Thoracic aorta (tissue), 2 donors: ENCODE measurements at places on chromosomes 4 and X.

GRCh38 chr4:126028876-126029275 is 714.1 kb downstream of the FAT4 start:
- H3K4me3 ChIP-seq = no peak overlapping the region
- peaks cover 4% of the 10 kb centered on the region for H3K4me1 ChIP-seq
- DNase-seq = no peak
- H3K27me3 ChIP-seq = no peaks in the 10 kb centered on the region
- no peak overlapping the region for H3K27ac ChIP-seq

DNA sequence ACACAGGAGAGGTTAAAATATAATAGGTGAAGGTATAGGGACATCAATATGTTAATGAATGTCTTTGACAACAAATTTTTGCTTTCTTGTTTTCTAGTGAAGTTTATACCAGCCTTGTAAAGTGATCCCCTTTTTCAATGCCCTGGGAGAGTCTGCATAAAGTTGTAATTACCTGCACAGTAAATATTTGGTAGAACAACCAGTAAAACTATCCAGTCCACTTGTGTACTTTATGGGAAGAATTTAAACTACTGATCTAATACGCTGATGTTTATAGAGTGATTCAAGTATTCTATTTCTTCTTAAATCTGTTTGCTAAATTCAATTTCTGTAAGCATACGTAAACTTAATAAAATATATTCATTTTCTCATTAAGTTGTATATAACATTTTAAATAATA is 103.3 kb downstream of the GPM6A start:
- no peaks in the 10 kb centered on the region for H3K27me3 ChIP-seq
- no peak overlapping the region for H3K27ac ChIP-seq
- no peak overlapping the region for H3K4me3 ChIP-seq
- no peaks in the 10 kb centered on the region for H3K4me1 ChIP-seq

GRCh38 chrX:129040124-129040523 is 483.2 kb downstream of the SMARCA1 start:
- H3K27me3 ChIP-seq = no peaks in the 10 kb centered on the region
- H3K27ac ChIP-seq = no peak overlapping the region
- H3K4me1 ChIP-seq = no peaks in the 10 kb centered on the region
- no peaks in the 10 kb centered on the region for H3K36me3 ChIP-seq

DNA sequence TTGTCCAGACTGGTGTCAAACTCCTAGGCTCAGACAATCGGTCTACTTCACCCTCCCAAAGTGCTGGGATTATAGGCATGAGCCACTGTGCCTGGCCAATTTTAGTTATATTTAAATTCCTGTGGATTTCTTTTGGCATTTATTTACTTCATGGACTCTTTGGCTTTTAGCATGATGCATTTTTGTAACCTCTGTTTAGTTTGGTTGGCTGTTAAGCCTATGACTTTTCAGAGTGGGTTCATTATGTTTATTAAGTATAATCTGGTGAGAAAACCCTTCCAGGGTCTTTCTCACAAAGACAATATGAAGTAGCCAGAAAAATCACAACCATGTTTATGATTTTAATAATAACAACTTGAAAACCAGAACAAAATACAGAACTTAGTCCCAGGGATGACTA is 49.4 kb downstream of the USP38 start:
- no peaks in the 10 kb centered on the region for H3K27me3 ChIP-seq
- DNase-seq = no peak
- H3K27ac ChIP-seq = no peak overlapping the region
- H3K36me3 ChIP-seq = no peaks in the 10 kb centered on the region
- no peak overlapping the region for H3K4me3 ChIP-seq
- no peaks in the 10 kb centered on the region for H3K4me1 ChIP-seq

GRCh38 chrX:51155157-51155556 is 177.5 kb upstream of the NUDT10 start:
- H3K4me1 ChIP-seq = no peaks in the 10 kb centered on the region
- no peaks in the 10 kb centered on the region for H3K27me3 ChIP-seq
- H3K27ac ChIP-seq = no peak overlapping the region
- H3K36me3 ChIP-seq = no peaks in the 10 kb centered on the region
- H3K4me3 ChIP-seq = no peak overlapping the region
- DNase-seq = no peak

GRCh38 chrX:110251526-110251925 is 66.4 kb downstream of the AMMECR1 start:
- no peaks in the 10 kb centered on the region for H3K27me3 ChIP-seq
- no peaks in the 10 kb centered on the region for H3K4me1 ChIP-seq
- H3K36me3 ChIP-seq = no peaks in the 10 kb centered on the region
- H3K27ac ChIP-seq = no peak overlapping the region

- no peak overlapping the region for H3K27ac ChIP-seq
- H3K4me1 ChIP-seq = no peaks in the 10 kb centered on the region
- no peaks in the 10 kb centered on the region for H3K36me3 ChIP-seq
These were observed 2497.3 kb downstream of the ARAP2 start for GRCh38 chr4:33746979-33747378.

GRCh38 chr4:118801895-118802575 is 33.9 kb downstream of the SEC24D start:
- no peaks in the 10 kb centered on the region for H3K27me3 ChIP-seq

GRCh38 chr4:8478801-8479744 is 38.5 kb downstream of the TRMT44 start:
- H3K4me3 ChIP-seq = no peak overlapping the region
- H3K36me3 ChIP-seq = peaks cover 8% of the 10 kb centered on the region
- peaks cover 9% of the 10 kb centered on the region for H3K4me1 ChIP-seq
- DNase-seq = no peak
- no peaks in the 10 kb centered on the region for H3K27me3 ChIP-seq

- H3K36me3 ChIP-seq = no peaks in the 10 kb centered on the region
- H3K27me3 ChIP-seq = peaks cover 6% of the 10 kb centered on the region
- H3K4me1 ChIP-seq = peaks cover 4% of the 10 kb centered on the region
- no peak overlapping the region for H3K27ac ChIP-seq
- H3K4me3 ChIP-seq = peak overlapping the region; percentile 42
These were observed 10.2 kb downstream of the ARX start for GRCh38 chrX:25005382-25006185.

GRCh38 chrX:48179691-48180090 is 16.9 kb downstream of the SSX5 start:
- no peaks in the 10 kb centered on the region for H3K36me3 ChIP-seq
- H3K27ac ChIP-seq = no peak overlapping the region
- no peaks in the 10 kb centered on the region for H3K27me3 ChIP-seq
- no peak overlapping the region for H3K4me3 ChIP-seq

GRCh38 chr4:188732131-188732530 is 592.9 kb downstream of the TRIML1 start:
- no peak for DNase-seq
- peaks cover 7% of the 10 kb centered on the region for H3K4me1 ChIP-seq
- no peaks in the 10 kb centered on the region for H3K27me3 ChIP-seq
- no peak overlapping the region for H3K27ac ChIP-seq
- no peak overlapping the region for H3K4me3 ChIP-seq

- H3K4me3 ChIP-seq = no peak overlapping the region
- H3K4me1 ChIP-seq = no peaks in the 10 kb centered on the region
- no peaks in the 10 kb centered on the region for H3K36me3 ChIP-seq
- DNase-seq = no peak
- H3K27me3 ChIP-seq = no peaks in the 10 kb centered on the region
These were observed 131.0 kb downstream of the DCLK2 start for GRCh38 chr4:150209140-150209829.

- H3K4me3 ChIP-seq = no peak overlapping the region
- no peaks in the 10 kb centered on the region for H3K36me3 ChIP-seq
- H3K4me1 ChIP-seq = no peaks in the 10 kb centered on the region
- no peak overlapping the region for H3K27ac ChIP-seq
These were observed 29.9 kb downstream of the XG start for GRCh38 chrX:2781698-2782097.

DNA sequence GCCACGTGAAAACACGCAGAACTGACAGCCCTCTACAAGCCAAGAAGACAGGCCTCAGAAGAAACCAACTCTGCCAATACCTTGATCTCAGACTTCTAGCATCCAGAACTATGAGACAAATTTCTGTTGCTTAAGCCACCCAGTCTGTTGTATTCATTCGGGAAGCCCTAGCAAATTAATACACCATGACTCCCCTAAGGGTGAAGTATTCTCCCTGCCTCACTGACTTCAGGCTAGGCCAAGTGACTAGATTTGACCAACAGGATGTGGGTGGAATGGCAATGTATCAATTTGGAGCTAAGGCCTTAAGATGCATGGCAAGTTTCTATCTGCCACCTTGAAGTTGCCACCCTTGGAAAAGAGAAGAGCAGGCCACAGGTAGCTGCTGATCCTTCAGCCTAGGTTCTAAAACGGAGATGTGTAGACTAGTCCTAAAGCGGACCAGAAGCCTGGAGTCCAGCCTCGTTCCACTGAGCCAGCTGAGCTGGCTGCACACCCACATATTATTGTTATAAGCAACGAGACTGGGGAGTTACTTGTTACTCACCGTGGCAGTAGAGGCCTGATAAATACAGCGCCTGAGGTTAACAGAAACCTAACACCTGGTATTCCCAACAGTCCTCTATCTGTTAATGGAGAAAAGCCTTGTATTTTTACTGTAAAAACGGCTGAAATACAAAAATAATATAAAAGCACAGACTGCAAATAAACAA is 16.4 kb downstream of the SCARB2 start:
- H3K4me3 ChIP-seq = no peak overlapping the region
- no peak for DNase-seq
- H3K27ac ChIP-seq = peak overlapping the region; percentile 52
- no peaks in the 10 kb centered on the region for H3K27me3 ChIP-seq
- peaks cover 13% of the 10 kb centered on the region for H3K36me3 ChIP-seq

DNA sequence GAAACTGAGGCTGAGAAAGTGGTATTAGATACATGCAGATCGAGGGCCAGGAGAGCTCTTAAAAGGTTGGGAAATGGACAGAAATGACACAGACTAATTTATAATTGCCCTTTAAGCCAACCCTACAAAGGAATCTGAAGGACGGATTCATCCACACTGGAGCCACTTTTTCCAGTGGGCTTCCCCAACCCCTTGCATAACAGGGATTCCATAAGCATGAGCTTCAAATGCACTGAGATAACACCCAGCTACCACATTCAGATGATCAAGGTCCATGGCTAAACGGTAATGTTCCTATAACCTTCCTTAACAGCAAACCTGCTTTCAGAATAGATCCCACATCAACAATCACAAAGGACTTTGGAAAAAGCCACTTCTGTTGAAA is 34.2 kb downstream of the PLAC1 start:
- no peak overlapping the region for H3K27ac ChIP-seq
- DNase-seq = no peak
- no peak overlapping the region for H3K4me3 ChIP-seq
- no peaks in the 10 kb centered on the region for H3K27me3 ChIP-seq

GRCh38 chr4:101651778-101652177 is 138.8 kb upstream of the BANK1 start:
- H3K4me3 ChIP-seq = no peak overlapping the region
- H3K27ac ChIP-seq = no peak overlapping the region
- no peaks in the 10 kb centered on the region for H3K36me3 ChIP-seq
- H3K4me1 ChIP-seq = no peaks in the 10 kb centered on the region

- no peaks in the 10 kb centered on the region for H3K4me1 ChIP-seq
- no peaks in the 10 kb centered on the region for H3K36me3 ChIP-seq
- no peak for DNase-seq
- no peak overlapping the region for H3K4me3 ChIP-seq
These were observed 869.6 kb downstream of the CCSER1 start for GRCh38 chr4:90996813-90997212.

DNA sequence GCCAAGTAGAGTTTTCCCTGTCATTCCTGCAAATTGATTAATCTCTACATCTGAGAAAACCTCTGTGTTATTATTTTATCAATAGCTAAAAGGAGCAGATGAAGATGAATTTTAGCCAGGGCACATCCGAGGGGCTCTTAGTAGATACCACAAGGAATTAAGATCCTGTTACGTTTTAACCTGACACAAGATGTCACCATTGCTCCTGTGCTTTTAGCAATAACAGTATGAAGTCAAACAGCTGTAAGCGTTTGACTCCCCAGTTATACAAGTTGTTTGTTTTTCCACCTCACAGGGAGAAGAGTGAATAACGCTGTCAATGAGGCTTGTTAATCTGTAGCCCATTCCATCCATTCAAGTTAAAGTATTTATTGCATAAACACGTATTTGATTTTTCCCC is 76.0 kb upstream of the AP1S2 start:
- H3K27me3 ChIP-seq = no peaks in the 10 kb centered on the region
- no peak overlapping the region for H3K4me3 ChIP-seq
- H3K27ac ChIP-seq = no peak overlapping the region
- DNase-seq = no peak
- no peaks in the 10 kb centered on the region for H3K36me3 ChIP-seq
- H3K4me1 ChIP-seq = no peaks in the 10 kb centered on the region

DNA sequence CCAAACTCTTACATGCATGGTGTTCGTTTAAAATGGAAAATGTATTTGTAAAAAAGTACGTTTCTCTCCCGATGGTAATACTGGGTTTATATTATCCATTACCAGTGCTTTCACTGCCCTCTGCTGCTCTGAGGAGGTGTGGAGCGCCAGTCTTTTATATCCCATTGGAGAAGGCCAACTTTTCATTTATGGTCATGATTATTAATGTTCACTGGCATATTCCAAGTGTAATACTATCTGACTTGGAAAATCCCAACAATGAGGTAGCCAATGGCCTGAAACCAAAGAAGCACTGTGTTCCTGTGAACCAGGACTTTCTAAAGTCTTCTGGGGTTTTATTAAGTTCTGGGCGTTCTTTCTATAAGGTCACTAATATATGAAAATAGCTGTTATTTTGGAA is 80.7 kb downstream of the SYNPO2 start:
- peak; percentile 34 for DNase-seq
- H3K4me3 ChIP-seq = peak overlapping the region; percentile 26
- H3K27me3 ChIP-seq = no peaks in the 10 kb centered on the region
- peak overlapping the region; percentile 84 for H3K27ac ChIP-seq

DNA sequence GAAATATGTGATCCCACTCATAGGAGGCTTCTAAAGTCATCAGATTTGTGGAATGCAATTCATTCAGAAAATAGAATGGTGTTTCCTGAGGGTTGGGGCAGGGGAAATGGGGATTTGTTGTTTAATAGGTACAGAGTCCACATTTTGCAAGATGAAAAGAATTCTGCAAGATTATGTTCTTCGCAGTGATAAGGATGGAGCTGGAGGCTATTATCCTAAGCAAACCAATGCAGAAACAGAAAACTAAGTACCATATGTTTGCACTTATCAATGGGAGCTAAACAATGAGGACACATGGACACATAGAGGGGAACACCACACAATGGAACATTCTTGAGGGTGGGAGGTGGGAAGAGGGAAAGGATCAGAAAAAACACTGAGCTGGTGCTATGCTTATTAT is 144.3 kb upstream of the NLGN4X start:
- H3K27ac ChIP-seq = no peak overlapping the region
- H3K4me1 ChIP-seq = no peaks in the 10 kb centered on the region
- H3K36me3 ChIP-seq = no peaks in the 10 kb centered on the region

- peak overlapping the region; percentile 81 for H3K27ac ChIP-seq
- H3K4me1 ChIP-seq = no peaks in the 10 kb centered on the region
- DNase-seq = no peak
- peak overlapping the region; percentile 85 for H3K4me3 ChIP-seq
These were observed 545 bp downstream of the DOCK11 start for GRCh38 chrX:118495958-118496762.

GRCh38 chr4:139025841-139026240 is 10.3 kb downstream of the NOCT start:
- H3K27me3 ChIP-seq = no peaks in the 10 kb centered on the region
- H3K27ac ChIP-seq = no peak overlapping the region
- no peak for DNase-seq
